ENCODE measurements at places on chromosomes 6 and 20. TPM values are rescaled to one million over a fixed set of nuclear protein-coding genes. Genes with fewer than 3 reads are reported as not detected.

SSTR4 gene
- not detected for polyA plus RNA-seq

HLA-DRB5 gene
- polyA plus RNA-seq = 3.0 TPM

SNPH gene
- polyA plus RNA-seq = 4.8 TPM

LY6G6C gene
- not detected for polyA plus RNA-seq

PRKN gene
- 8.3 TPM for polyA plus RNA-seq

RBBP8NL gene
- polyA plus RNA-seq = not detected

KCNQ5 gene
- not detected for polyA plus RNA-seq

TCP11 gene
- not detected for polyA plus RNA-seq

ID1 gene
- polyA plus RNA-seq = 230 TPM

C20orf141 gene
- not detected for polyA plus RNA-seq

DZANK1 gene
- 0.78 TPM for polyA plus RNA-seq

ATP6V1G2 gene
- 2.5 TPM for polyA plus RNA-seq

SYCP2L gene
- polyA plus RNA-seq = 1.9 TPM

CYP21A2 gene
- 0.73 TPM for polyA plus RNA-seq

ARFGEF2 gene
- 24.4 TPM for polyA plus RNA-seq

NFKBIE gene
- 5.9 TPM for polyA plus RNA-seq

CABLES2 gene
- polyA plus RNA-seq = 2.9 TPM

EYA4 gene
- 5.4 TPM for polyA plus RNA-seq

RBM24 gene
- 62.4 TPM for polyA plus RNA-seq

RBPJL gene
- polyA plus RNA-seq = not detected

TNXB gene
- polyA plus RNA-seq = 96.7 TPM

RSPH3 gene
- polyA plus RNA-seq = 2.3 TPM

C4B gene
- 72.6 TPM for polyA plus RNA-seq

RNF114 gene
- polyA plus RNA-seq = 45.0 TPM

RGS17 gene
- polyA plus RNA-seq = 0.12 TPM

LY6G5C gene
- 2.6 TPM for polyA plus RNA-seq

SFTA2 gene
- not detected for polyA plus RNA-seq

DDX43 gene
- 0.12 TPM for polyA plus RNA-seq

SPATS1 gene
- polyA plus RNA-seq = not detected

CD93 gene
- polyA plus RNA-seq = 12.7 TPM

INSM1 gene
- polyA plus RNA-seq = 0.01 TPM

LTB gene
- 0.51 TPM for polyA plus RNA-seq

MYB gene
- 0.01 TPM for polyA plus RNA-seq

MATN4 gene
- polyA plus RNA-seq = 0.06 TPM

VWA7 gene
- 6.6 TPM for polyA plus RNA-seq
